ELR (cell line): ENCODE measurements at places on chromosomes 5 and 9.

GRCh38 chr5:59099270-59099994 is 516.6 kb downstream of the RAB3C start:
- peak; percentile 96 for DNase-seq

GRCh38 chr5:157665467-157666070 is 5.8 kb upstream of the C5orf52 start:
- DNase-seq, result peak; percentile 89

DNA sequence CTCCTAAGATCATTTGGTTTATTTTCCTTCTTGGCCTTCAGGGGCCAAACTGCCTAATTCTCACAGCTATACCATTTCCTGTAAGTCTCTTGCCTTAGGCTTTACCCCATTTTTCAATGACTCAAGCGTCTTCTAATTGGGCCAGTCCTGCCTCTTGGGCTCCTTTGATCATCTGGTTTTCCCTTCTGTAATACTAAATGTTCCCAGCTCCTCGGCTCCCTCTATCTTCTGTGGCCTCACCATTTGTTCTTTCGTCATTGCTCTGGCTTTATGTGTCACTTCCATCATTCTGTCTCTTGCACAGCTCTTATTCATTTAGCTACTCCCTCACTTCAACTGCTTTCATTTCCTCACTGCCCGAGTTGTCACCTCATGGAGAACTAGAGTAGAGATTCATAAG is 14.5 kb upstream of the SPINK7 start:
- peak; percentile 1 for DNase-seq

DNA sequence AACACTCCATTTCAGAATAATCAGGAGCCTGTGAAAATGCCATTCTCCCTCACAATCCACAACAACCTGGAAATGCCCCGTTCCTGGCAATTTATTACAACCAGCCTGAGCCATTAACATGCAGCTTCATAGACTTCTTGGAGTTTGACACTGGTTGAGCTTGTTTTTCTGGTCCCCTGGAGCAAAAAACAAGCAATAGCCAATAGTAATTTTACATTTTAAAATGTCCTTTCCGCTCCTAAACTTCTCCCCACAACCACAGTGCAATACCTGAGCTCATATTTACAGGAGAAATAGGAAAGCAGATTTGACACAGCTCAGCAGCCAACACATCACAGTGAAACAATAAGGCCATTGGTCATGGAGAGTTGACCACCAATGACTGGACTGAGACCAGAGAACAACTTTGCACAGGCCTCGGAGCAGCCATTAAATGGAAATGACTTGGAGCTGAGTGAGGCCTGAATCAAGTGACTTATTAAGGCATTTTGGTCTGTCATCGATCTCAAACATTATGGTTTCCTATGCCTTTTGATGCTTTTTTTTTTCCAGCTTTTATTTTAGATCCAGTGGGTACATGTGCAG is 73.0 kb downstream of the ENC1 start:
- DNase-seq, result no peak

DNA sequence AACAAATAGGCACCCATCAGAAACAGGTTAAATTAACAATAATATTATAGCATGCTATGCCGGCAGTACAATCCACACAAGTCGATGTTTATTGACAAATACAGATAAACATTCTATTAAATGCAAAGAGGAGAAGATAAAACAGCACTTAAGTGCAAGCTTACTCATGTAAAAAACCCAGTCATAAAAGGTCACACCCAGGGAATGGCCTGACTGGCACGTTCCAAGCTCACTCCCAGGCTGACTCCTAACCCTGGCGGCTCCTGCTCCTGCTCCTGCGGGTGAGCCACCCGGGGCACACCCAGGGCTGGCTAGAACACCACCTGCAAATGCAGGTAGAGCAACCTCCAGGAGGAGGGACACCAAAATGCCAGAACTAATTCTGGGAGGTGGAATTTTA is 66.9 kb downstream of the SEMA4D start:
- DNase-seq, result no peak

GRCh38 chr9:123756484-123757106 is 173.3 kb downstream of the DENND1A start:
- DNase-seq, result no peak

- DNase-seq, result peak; percentile 64
These were observed 578 bp upstream of the PSAT1 start for GRCh38 chr9:78296201-78296892.

DNA sequence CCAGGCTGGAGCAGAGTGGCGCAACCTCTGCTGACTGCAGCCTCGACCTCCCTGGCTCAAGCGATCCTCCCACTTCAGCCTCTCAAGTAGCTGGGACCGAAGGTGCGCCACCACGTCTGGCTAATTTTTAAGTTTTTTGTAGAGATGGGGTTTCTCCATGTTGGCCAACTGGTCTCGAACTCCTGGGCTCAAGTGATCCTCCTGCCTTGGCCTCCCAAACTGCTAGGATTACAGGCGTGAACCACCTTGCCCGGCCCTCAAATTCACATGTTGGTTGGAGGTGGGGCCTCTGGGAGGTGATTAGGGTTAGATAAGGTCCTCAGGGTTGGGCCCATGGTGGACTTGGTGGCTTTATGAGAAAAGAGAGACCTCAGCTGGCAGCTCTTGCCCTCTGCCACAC is 10.1 kb downstream of the LCN12 start:
- DNase-seq, result no peak

GRCh38 chr5:177455036-177455660 is 8.5 kb downstream of the PRR7 start:
- peak; percentile 79 for DNase-seq

GRCh38 chr5:73896097-73896496 is 270.1 kb downstream of the ARHGEF28 start:
- no peak for DNase-seq

GRCh38 chr9:27377147-27377807 is 80.3 kb upstream of the EQTN start:
- DNase-seq, result no peak

DNA sequence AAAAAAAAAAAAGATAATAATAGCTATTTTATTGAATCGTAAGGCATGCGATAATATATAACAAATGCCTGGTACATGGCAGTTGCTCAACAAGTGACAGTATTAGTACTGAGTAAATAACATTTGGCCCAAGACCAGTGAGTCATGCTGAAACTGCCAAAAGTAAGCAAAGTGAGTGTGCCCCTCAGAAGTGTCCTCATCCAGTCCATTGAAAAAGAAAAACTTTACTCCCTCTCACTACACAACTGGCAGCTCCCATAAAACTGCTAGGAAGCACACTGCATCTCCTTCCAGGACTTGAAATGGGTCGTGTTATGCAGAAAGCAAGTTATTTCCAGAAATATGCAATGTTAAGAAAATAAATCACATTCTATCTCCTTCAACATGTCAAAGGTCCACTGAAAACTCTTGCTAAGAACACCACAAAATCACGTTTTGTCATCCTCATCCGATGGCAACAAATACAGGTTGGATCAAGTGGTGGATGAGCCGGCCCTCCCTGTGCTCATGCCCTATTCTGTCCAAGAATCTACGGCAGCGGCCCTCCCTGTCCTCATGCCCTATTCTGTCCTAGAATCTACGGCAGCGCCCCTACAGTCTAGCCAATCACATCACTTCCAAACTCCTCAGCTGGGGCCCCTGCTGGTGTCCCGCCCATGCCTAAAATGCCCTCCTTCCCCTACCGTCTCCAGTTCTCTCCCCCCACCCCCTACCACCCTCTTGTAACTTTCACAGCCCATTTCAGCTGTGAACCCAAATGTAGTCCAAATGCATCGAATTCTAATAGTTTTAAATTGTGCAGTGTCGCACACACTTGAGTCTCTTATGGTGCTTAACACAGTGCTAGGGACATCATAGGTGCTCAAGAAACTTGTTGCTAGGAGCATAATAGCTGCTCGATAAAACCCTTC is 12.5 kb downstream of the PTCH1 start:
- peak; percentile 34 for DNase-seq

DNA sequence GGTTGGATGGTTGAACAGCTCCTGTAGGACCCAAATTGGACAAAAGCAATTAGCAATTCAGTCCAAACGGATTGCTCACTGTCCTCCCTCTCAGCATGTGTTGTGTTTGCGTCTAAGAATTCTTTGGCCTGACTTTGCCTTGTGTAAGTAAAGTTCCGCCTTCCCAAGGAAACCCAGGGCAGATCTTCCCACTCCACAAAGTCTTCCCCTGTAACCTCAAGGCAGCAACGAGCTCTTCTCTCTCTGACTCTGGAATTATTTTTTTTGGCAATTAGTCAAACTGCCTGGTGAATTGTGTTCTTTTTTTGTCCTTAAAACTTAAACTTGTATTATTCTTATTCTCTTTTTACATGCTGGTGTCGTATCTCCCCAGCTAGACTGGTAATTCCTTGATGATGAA is 20.7 kb upstream of the BASP1 start:
- DNase-seq, result no peak

DNA sequence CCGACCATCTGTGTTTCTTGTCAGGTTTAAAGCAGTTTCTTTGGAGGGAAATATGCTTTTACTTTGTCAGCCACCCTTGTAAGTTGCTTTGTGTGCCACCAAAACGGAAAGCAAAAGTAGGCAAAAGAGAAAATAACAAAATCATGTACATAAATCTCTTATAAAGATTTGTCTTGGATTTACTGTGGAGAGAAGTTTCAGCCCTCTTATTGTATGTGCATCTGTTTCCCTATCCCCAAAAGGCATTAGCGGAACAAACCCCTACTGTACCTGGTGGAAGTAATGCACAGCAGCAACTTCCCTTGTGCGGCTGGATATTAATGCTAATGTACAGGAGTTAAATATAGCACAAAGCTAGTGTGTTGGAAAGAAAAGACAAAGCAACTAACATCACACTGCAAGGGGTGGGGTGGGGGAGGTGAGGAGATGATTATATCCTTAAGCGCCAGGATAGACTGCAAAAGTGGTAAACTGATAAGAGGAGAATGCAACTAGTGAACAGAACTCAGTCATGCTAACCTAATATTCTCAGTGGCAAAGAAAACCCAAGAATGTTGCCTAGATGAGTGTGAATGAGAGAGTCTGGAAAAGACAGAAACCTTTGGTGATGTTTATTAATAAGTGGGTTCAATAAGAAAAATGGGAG is 396.5 kb upstream of the MEF2C start:
- DNase-seq, result no peak

DNA sequence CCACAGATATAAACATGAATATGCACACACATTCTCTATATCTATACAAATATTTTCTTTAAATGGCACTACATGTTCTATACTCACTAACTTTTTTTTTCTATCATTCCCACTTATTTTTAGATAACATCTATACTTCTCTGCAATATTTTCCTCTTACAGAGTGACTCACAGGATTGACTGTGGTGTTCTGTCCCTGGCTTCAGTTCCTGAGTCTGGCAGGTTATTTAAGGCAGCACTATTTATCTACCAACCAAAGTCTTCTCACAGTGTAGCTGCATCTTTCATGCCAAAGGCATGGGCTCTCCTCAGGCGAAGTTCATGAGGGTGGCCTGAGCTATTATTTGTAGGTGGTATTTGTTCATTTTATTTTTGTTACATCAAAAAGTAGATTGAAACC is 409.0 kb downstream of the PRR16 start:
- peak; percentile 15 for DNase-seq

- DNase-seq, result no peak
These were observed 50.8 kb downstream of the SEMA5A start for GRCh38 chr5:9495121-9495520.

- no peak for DNase-seq
These were observed 43.2 kb downstream of the SH3RF2 start for GRCh38 chr5:145979270-145980223.

DNA sequence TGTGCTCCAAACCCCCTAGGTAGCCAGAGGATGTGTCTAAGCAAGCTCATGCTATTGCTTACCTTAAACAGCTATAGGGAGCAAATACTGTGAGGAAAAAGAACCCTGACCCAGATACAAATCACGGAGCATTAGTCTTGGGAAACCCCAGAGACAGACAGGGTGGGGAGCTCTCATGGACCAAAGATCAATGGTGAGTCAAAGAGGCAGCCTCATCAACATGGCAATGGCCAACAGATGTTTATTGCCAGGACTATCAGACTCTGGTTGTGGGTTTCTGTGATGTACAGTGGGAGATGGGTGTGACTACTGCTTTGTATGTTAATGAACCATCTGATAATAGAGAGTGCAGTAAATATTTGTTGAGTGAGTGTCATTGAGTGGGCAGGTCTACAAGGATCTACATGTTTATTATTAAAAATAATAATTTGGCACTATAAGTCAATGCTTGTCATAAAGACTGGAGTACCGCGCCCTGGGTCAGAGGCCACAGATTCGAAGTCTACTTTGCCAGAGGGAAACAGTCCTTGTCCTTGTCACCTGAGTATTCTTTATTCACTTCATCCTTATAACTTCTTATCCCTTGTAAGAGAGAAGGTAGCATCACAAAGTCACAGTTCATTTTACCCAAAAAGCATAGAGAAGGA is 56.5 kb upstream of the RAI14 start:
- DNase-seq, result peak; percentile 48

GRCh38 chr5:143215690-143216089 is 187.8 kb downstream of the NR3C1 start:
- no peak for DNase-seq

DNA sequence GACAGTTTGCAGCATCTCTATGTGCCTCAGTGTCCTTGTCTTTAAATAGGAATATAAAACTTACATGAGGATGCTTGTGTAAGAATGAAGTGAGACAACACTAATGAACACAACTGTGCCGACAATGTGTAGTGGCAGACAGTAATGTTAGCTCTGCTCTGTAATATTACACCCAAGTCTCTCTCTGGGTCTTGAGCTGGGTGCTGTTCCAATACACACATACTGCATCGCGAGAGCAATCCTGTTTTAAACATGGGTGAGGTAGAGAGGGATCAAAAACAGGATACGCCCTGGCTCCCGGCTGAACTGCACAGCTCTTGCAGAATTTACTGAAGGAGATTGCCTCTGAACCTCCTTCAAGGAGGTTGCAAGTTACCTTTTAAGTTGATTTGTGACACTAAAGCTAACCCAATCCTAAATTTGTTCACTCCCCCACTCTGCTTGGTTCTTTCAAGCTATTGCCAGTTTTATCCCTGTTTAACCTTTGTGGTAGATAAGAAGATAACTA is 155.2 kb upstream of the ISL1 start:
- no peak for DNase-seq

DNA sequence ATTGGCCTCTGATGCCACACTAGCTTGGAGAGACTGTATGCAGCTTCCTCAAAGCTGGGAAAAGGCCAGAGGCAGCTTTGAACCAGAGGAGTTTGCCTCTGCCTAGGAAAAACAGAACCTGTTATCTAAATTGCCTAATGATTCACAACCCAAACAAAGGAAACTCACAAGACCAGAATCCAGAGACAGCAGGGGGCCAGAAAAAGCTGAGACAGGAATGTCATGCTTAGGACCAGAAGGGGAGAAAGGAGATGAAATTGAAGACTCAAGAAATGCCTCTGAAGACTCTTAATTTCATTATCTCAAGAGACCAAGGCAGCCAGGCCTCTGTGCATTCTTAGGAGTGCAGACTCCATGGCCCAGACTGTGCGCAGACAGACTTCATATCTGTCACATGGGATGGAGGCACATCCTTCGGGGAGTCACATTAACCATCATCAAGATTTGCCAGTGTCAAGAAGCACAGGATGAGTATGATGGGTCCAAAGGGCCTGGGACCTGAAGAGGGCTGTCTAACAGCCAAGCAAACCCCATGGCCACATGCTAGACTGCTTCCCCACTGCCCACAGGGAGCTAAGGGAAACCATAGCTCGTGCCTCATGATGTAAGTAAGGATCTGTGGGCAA is 57.3 kb downstream of the ARSB start:
- peak; percentile 39 for DNase-seq

- no peak for DNase-seq
These were observed 213.6 kb downstream of the AGTPBP1 start for GRCh38 chr9:85528142-85528541.
